Activated CD4-positive, CD25-positive, alpha-beta regulatory T cell treated with anti-CD3 and anti-CD28 coated beads, Interleukin-2, amount 50 U/mL, for 24 hours (primary cell): ENCODE measurements at places on chromosomes 5 and 9.

- ATAC-seq: no peak
Measured at GRCh38 chr9:15469862-15470261, 40.9 kb downstream of the PSIP1 start.

GRCh38 chr5:150389531-150390266 is 23.0 kb downstream of the CD74 start:
- ATAC-seq: no peak

DNA sequence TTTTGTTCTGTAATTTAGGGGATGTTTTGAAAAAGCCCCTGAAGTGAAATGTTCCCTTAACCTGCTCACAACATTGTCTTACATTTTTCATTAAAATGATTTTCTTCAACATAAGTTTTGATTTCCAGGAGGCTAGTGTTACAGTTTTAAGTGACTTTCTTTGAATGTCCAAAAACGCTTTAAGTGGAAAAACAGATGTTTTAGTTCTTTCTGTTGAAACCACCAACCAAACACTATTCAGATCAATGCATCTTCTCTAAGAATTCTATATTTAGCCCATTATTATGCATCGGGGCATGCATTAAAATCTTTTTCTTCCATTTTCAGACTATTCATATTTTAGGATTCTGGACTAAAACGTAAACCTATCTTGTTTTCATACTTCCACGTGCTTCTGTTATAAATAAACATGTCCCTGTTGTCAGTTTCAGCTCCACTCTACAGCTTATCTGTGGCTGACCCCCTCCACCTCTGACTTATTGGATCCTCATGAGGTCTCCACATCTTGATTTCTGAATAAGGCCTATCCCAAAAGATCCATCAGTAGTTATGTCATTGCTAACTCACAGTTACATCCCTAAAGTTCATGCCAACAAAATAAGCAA is 882.3 kb upstream of the SEMA6A start:
- no peak for ATAC-seq

DNA sequence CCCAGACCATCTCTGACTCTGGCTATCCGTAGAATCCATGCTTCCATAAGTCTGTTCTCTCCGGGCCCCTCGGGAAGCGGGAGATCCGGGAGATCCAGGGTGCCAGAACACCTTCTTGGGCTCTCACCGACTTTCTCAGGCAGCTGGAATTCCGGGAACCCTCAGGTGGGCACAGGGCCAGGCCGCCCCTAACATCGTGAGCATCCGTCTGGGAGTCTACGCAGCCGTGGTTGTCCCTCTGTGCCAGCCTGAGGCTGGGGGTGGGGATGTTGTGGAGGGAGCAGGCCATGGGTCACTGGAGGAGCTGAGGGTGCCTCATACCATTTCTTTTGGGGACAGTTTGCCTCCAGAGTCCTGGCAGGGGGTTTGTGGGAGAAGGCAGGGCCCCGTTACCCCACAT is 92.3 kb upstream of the COL5A1 start:
- ATAC-seq: no peak

GRCh38 chr5:132259069-132259851 is 1.8 kb downstream of the PDLIM4 start:
- no peak for ATAC-seq
